ENCODE measurements at places on chromosomes 6 and 20.

DNA sequence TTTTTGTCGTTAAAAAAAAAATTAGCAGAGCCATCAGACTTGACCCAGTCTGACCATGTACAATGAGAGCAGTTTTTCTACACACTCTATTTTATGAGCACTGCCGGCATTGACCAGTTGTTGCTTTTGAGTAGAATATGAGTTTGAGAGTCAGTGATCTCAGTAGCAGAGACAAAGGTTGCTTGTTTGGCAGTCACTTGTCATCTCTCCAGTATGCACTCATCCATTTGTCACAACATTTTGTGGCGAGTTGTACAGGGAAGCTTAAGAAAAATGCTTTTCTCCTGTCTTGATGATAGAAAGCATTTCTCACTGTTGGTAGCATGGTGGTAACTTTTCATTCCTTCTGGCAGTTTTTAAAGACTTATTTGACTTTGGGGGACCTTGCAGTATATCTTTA is 159.9 kb downstream of the MMS22L start:
- no peak for DNase-seq

DNA sequence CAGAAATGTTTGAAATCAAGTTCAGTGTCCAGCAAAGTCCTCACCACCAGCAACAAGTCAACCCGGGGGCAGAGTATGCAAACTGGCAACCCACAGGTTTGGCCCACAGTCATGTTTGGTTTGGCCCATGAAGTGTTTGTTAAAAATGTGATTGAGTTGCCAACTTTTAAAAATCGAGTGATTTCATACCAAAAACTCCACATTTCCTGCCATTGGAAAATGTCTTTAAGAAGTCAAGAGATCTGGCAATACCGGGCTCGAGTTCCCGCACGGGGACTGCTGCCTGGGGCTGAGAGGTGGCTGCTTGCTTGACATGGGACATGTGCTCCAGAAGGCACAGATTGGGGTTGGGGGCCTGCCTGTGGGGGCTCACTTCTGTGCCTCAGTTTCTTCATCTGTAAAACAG is 36.1 kb downstream of the PREX1 start:
- peak; percentile 83 for DNase-seq

DNA sequence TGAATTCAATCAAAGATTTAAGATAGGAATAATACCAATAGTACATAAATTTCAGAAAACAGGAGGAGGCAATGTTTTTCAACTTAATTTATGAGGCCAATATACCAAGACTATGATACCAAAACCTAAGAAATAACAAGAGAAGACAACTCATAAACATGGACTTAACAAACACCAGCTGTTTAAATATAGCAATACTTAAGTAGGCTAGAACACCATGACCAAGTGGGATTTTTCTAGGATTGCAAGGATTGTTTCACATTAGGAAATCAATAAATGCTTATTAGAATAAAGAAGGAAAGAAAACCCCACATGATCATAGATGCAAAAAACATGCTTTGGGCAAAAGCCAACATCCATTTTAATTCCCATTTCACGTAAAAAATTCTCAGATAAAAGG is 355.1 kb downstream of the EPM2A start:
- DNase-seq, result peak; percentile 12

- DNase-seq, result peak; percentile 99
These were observed 502.2 kb upstream of the JARID2 start for GRCh38 chr6:14743474-14744211.

DNA sequence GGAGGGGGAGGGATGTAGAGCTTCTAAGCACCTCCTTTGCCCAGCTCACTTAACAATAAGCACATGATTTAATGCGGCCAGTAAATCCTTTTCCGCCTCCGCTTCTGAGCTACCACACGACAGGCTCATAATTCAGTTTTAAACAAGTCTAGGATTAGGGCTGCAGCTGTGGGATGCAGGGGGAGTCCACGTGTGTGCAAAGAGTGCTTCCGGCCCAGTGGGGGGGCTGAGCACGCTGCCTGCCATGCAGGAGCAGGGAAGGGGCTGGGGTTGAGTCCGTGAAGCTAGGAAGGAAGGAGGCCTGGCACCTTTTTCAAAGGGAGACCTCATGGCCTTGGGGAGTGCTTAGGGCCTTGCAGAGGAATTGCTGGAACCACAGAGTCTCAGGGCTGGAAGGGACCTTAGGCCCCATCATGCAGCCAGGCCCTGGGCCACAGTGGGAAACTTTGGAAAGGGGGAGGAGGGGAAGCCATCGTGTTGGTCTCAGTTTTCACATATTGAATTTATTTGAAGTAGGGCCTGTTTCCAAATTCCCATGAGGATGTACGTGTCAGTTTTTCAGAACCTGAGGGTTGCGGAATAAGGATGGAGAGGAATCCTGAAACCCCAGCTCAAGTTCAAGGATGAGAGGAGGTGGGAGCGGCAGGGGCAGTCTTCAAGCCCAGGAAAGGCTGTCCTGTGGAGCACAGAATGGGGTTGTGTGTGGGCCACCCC is 96.1 kb downstream of the VEGFA start:
- no peak for DNase-seq

DNA sequence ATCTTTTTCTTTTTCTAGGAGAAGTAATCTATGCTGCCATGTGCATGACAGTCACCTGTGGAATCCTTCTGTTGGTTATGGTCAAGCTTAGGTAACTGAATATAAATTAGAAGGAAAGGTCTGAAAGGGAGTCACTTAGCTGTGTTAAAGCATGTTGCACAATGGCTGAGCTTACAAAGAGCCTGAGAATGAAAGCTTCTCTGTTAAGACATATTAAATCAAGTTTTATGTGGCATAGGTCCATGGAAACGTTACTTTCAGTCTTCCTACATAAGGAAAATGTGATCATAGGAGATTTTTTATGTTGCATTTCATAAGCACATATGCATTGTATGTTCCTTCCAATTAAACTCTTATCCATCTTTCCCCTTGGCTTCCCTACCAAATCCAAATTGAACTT is 72.1 kb downstream of the GFRAL start:
- DNase-seq, result no peak

DNA sequence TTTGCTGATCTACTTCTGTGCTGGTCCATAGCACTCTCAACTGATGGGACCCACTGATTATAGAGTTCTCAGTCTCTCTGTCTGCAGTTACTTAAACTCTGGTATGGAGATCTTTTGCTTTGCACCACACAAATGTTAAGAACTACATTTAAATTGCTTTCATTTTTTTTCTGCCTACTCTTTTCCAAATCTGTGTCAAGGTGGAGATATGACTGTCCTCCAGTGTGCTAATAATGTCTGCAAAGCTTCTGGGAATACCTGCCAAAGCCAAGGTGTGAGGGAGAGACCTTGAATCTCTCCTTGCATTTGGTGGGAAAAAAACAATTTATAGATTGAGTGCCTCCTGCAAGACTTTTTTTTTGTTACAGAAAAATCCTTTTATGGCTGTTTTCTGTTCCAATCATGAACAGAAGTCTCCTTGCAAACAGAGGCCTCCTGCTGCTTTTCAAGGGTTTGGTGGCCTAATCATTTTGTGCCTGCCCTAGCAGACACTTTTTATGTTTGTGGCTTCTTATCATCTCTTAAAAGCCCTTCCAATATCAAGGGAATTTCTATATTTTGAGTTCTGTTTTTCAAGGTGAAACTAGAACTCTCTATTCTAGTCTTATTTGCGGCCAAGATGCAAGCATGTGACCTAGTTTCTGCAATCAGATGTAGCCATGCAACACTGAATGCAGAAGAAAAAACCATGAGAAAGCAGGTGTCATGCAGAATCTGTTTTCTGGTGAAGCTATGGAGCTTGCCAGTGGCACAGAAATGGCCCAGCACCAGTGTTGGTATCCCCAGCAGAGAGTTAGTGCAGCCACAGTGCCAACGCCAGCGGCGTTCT is 23.2 kb upstream of the AKIRIN2 start:
- no peak for DNase-seq

DNA sequence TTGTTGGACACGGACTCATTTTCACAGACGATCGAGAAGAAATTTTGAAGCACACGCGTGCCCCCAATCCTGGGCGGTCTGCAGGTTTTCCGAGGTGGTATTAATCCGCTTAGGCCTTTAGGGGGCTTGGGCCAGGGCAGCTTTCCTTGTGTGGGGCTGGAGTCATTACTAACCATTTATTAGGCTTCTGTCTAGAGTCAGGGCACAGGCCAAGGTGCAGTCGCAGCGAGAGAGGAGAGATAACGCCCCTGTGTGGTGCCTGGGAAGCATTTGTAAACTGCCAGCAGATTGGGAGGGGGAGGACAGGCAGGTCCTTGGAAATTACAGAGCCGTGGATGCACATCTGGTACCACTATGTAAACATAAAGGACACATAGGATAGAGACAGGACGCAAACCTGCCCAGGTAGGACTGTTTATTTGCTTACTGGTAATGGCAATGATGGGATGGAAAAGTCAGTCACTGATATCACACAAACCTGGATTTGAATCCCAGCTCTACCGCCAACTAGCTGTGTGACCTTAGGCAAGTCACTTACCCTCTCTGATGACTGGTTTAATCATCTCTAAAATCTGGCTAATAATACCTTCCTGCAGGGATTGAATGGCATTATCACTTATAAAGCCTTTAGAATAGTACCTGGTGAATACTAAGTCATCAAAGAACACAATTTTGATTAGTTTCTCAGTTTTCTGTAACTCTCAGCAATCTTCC is 76.4 kb downstream of the TMEM242 start:
- no peak for DNase-seq

DNA sequence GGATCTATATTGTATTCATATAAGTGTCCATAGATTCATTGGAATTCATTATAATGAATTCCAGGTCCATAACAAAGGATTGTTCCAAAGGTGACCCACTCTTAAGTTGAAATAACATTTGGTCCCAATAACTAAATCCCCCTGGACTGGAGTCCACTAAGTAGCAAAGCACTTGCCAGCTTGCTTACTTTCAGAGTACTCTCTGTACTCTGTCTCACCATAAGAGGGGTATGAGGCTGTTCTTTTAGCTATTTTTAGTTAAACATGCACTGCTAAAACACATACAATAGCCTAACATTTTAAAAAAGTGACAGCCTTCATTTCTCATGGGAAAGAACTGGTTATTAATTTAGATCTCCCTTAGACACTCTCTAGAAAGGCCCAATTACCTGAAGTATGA is 16.7 kb upstream of the ARHGAP18 start:
- no peak for DNase-seq

GRCh38 chr6:108002365-108003221 is 44.6 kb upstream of the SEC63 start:
- DNase-seq, result peak; percentile 6

GRCh38 chr20:58906894-58907293 is 54.4 kb downstream of the GNAS start:
- peak; percentile 72 for DNase-seq

- DNase-seq, result no peak
These were observed 188.4 kb downstream of the JARID2 start for GRCh38 chr6:15434263-15434662.

- DNase-seq, result peak; percentile 46
These were observed 1.2 kb downstream of the TAB2 start for GRCh38 chr6:149318581-149319286.

DNA sequence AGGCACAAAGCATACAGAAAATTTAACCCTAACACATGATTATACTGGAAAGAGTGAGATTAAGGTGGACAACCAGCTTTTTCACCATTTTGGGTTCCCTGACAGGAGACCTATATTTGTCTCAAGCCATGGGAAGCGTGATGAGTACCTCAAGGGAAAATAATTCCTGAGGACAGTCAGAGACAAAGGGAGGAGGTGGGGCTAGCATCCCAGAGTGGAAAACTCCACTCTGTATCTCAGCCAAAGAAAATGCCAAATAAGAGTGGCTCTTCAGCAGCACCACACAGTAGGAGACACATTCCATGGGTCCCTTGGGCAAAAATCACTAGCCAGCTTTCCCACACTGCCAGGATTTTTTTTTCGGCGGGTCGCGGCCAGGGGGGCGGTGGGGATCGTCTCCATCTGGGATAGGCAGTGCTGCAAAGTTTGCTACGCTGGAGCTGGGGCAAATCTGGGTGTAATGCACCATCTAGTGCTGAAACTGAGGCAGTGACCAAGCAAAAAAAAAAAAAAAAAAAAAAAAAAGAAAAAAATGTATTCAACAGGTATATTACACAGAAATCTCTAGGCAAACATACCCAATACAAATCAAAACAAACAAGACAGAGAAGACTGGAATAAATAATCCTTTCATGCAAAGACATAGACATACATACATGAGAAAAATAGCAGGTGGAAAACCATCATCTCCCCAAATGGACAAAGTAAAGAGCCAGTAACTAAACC is 77.3 kb upstream of the SLC35F1 start:
- DNase-seq, result no peak

GRCh38 chr20:33567949-33568348 is 78.1 kb downstream of the CBFA2T2 start:
- no peak for DNase-seq

Data from foreskin fibroblast (primary cell).